ENCODE measurements at places on chromosomes 7 and 10. TPM values are rescaled to one million over a fixed set of nuclear protein-coding genes. Genes with fewer than 3 reads are reported as not detected.

DNA sequence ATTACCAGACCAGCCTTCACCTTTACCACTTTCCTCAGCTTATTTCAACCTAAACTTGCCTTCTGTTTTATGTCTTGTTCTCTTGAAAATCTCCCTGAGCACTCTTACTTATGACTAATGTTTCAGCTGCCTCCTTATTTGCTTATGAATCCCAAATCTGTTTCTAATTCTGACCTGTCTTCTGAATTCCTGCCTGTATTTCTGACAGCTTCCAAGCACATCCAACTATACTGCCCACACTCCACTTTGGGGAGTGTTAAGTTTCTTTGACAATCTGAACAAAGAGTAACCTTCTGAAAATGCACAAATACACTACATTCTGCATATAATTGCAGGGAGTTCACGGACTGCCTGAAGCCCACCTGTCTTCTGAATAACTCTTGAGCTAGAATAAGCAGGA is 48.7 kb downstream of the ARMC3 start:
- no peak for DNase-seq

- no peak for DNase-seq
Observed at GRCh38 chr10:109932968-109933367, 9.7 kb upstream of the XPNPEP1 start.

DNA sequence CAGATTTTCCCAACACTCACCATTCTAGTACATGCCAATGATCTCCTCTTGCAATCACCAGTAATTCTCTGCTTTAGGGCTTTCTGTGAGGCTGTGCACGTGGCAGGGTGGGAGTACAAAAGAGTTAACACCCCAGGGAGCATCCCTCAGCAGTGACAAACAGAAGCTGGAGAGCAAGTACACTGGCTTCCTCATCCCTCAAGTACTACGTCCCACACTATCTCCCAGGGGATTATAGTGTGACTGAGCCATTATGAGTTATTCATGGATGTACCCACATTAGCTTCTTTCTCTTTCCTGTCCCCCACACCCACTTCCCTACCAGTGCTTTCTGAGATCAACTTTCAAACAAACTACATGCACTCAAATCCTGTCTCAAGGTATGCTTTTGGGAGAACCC is 1216.5 kb upstream of the AUTS2 start:
- no peak for DNase-seq

- no peak for DNase-seq
Observed at GRCh38 chr7:1758859-1759521, 88.9 kb downstream of the ELFN1 start.

GRCh38 chr7:121503039-121503438 is 106.9 kb upstream of the FAM3C start:
- no peak for DNase-seq

DNA sequence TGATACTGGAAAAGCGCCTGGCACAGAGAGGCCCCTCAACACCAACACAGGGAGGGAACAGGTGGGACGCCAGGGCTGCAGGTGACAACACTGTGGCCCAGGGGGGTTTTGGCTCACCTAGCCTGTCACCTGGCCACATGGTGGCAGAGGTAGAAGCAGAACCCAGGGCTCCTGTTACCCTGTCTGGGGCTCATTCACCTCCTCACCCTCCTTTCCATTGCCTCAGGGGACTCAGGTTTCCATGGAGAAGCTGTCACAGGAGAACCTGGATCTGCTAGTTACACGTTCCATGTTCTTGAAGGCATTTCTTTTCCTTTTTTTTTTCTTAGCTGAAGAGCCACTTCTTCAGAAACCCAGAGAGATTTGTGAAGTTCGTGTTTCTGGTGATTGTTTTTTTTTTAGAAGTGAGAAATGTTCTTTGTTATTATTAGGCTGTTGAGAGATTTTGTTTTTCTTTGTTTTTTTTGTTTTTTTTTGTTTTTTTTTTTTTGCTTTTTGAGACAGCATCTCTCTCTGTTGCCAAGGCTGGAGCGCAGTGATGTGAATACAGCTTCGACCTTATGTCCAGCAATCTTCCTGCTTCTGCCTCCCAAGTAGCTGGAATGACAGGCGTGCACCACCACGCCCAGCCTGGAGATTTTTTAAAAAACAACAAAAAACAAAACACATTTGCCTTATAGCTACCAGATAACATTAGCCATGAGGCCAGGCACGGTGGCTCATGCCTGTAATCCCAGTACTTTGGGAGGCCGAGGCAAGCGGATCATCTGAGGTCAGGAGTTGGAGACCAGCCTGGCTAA is 16.0 kb downstream of the DENND2A start:
- no peak for DNase-seq

DNA sequence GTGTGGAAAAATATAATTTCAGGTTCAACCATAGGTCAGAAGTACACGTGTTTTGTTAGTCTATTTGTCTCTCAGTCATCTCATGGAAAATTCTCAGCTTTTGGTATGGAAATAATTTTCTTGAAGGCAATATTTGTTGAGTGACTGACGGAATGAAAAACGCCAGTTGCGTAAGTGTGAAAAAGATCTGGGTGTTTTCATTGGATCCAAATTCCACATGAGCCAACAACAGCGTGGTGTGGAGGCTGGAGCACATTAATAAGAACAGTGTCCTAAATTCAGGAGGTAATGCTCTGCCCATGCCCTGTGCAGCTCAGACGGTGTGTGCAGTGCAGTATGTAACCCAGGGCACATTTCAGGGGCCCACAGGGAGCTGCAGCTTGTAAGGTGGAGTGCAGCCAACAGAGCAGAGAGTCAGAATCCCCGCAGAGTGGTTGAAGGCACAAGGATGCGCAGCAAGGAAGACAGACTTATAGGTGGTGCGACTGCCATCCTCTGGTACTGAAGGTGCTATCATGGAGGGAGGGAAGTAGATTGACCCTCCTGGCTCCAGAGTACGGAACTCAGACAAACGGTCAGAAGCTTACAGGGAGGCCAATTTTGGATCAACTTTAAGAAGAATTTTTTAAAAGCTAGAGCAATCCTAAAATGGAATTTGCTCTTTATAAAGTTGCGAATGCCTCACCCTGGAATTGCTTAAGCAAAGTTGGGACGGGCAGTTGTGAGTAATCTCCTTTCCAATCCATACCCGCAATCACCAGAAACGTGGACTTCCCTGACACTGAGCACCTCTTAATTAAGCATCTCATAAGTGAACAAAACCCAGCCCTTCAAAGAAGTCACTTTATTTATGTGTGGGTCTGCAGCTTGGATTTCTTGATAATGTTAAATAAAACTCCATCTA is 38.0 kb downstream of the EGFR start:
- DNase-seq = no peak

DNA sequence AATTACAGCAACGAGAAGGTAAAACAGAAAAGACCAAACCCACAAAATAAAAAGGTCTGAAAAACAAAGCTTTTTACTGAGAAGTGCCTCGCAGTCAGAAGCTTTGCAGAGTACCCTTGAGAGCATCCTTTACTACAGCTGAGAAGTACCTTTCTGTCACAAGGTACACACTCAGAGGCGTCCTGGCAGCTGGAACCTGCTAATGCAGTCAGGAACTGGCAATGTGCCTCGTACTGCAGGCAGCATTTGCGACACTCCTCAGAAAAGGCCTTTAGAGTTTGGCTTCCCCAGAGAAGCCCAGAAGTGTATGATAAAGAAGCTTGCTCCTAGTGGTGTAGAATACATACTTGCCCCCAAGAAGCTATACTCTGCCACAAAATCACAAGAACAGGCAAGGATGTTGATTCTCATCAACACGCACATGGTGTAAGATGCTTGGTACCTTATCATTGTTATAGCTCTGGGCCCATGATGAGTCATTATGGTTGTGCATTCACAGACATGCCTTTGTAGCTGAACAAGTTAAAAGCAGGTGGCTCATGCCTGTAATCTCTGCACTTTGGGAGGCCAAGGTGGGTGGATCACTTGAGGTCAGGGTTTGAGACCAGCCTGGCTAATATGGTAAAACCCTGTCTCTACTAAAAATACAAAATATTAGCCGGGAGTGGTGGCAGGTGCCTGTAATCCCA is 2.0 kb upstream of the GTPBP4 start:
- DNase-seq = no peak

GRCh38 chr10:55495555-55495954 is 694.5 kb upstream of the PCDH15 start:
- no peak for DNase-seq

DNA sequence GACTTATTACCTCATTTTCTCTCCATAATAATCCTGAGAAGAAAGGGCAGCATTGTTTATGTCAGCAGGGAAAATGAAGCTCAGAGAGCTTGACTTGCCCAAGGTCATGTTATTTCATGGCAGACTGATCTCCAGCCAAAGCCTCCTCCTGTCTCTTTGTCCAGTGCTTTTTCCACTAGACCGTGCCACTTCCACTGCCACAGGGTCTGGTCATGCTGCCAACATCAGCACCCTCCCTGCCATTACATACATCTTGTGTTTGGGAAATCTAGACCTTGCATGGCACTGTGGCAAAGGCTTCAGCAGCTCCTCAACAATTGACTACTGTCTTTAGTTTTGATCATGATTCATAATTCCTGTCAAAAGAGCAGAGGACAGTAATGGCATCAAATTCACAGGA is 25.1 kb downstream of the NRCAM start:
- no peak for DNase-seq

DNA sequence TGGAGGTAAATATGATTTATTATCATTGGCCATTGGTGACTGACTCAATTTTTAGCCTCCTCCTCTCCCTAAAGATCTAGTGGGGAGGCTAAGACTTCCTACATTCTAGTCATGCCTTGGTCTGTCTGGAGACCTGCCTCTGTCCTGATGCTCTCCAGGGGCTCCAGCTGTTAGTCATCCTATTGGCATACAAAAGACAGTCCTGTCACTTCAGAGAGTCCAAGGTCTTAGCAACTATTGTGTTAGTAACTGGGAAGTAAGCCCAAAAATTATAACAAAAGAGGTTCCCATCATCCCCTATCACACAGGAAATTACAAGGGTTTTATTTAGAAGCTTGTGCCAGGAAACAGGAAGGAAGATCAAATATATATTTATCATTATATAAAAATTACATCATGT is 400.6 kb upstream of the VSTM2A start:
- no peak for DNase-seq

The PRF1 gene
- polyA plus RNA-seq = 3.2 TPM

The HOXA6 gene
- not detected for polyA plus RNA-seq

The ADIRF gene
- polyA plus RNA-seq = not detected

The MYOF gene
- polyA plus RNA-seq = not detected

The MNX1 gene
- polyA plus RNA-seq = 4.0 TPM
